ENCODE measurements at places on chromosomes 5 and 9.

DNA sequence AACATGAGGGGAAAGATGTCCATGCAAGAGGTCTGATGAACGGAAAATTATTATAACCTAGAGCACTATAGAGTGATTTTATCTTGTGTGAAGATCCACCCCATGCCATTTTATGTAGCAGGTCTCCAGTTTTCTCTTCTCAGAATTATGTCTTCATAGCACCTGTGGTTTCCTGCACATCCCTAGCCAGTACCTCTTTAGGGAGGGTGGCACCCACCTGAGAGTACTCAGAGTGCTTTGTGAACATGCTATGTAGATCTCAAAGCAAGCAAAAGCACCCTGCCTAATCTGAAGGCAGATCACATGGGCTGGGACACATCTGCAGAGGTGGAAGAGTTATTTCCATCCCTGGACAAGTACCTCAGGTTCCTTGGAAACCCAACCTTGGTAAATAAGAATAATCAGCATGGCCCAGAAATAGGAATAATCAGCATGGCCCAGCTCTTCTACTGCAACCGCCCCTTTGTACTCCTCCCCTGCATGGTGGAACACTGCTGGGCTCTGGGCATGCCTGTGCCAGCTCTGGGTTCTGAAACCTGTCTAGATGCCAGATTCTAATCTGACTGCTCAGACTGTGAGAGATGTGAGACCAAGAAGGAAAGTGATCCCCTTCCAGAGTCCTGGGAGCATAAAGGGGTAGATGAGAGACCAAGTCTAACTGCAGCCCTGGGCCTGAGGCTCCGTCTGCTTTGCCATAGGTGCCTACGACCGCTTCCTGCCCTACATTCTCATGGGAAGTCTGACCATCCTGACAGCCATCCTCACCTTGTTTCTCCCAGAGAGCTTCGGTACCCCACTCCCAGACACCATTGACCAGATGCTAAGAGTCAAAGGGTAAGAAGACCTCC is 23.7 kb downstream of the SLC22A5 start:
- DNase-seq, result no peak

DNA sequence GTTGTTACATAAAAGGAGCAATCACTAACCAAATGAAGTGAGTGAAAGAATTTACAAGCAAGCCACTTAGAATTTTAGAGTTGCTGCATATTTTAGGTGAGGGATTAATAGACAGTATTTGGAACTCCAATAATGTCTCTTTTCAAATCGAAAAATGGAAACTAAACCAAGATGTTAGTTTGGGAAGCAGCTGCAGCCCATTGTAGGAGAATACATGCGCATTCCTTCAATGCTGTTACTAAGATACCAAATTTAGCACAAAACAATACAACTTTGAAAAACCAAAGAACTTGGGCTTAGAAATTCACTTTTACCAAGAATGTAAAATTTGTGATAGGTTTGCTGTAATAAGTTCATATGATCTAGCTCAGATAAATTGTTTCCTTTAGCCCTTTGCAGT is 411.8 kb upstream of the CDH6 start:
- DNase-seq, result no peak

- DNase-seq, result no peak
Observed at GRCh38 chr9:5388026-5388819, 48.5 kb upstream of the RLN1 start.

GRCh38 chr5:133205204-133205603 is 153.4 kb downstream of the HSPA4 start:
- DNase-seq, result no peak

DNA sequence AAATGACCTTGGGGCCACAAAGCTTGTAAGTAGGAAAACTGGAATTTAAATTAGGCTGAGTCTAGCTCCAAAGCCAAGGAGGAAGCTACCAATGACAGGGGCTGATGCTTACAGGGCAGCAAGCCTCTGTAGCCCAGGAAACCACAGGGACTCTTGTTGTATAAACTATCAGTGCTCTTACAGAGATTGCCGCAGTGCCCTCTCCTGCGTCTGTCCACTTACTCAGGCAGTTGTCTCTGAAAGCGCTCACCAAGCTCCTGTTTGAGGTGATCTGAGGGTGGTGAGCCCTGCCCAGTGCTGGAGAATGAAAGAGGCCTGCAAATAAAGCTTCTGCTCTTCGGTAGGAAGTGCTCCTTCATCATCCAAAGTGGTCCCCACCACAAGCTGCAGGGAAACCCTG is 498.8 kb downstream of the ARHGEF28 start:
- DNase-seq, result no peak

- DNase-seq, result no peak
Observed at GRCh38 chr9:123866497-123866896, 63.4 kb downstream of the DENND1A start.

DNA sequence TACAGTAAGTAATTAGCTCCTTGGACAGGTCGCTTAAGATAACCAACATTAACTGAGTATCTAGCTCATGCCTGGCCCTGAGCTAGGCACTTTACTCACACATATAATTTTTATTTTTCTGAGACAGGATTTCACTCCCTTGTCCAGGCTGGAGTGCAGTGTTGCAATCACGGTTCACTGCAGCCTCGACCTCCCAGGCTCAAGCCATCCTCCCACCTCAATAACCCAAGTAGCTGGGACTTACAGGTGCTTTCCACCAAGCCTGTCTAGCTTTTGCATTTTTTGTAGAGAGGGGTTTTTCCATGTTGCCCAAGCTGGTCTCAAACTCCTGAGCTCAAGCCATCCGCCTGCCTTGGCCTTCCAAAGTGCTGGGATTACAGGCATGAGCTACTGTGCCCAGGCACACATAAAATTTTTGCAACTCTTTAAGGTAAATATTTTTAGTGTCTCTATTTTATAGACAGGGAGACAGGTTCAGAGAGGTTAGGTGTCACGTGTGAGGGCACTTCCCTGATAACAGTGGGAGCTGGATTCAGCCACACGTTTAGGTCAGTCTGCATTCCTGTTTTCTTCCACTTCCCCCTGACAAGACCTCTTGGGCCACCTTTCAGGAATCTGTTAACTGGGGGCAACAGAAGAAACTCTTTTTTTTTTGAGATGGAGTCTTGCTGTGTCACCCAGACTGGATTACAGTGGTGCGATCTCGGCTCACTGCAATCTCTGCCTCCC is 18.2 kb downstream of the HBEGF start:
- no peak for DNase-seq

GRCh38 chr9:121690316-121690715 is 38.9 kb downstream of the DAB2IP start:
- DNase-seq, result no peak

- no peak for DNase-seq
Observed at GRCh38 chr5:109691996-109692395, 2.3 kb downstream of the MAN2A1 start.

GRCh38 chr5:31941151-31941755 is 232.9 kb downstream of the GOLPH3 start:
- DNase-seq, result no peak

- no peak for DNase-seq
Observed at GRCh38 chr9:133538851-133539833, 4.6 kb downstream of the ADAMTSL2 start.

DNA sequence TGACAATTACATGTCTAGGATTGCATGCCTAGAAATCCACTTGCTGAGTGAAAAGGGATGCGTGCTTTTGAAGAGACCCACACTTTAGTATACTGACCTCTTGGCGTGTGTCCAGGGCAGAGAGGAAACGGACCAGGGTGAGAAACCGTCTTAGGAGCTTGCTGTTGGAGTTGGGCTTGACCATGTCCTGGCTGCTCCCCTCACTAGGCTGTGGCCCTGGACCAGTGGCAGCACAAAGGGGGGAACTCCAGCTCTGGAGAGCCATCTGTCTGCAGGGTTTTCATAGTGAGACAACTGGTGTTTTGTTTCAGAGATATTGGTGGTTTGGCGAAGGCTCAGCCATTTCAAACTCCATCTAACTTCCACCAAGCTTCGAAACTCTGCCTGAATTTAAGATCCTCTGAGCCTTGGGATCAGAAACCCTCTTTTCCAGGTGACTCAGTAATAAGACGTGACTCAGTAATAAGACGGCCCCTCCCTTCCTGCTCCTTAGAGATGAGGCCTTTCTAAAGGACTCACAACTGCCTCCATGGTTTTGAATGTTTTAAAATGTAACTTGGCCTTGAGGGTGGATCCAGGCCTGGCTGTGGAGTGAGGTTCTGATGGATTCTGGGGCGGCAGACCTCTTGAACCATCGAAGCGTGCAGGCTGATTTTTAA is 165.8 kb downstream of the MELK start:
- no peak for DNase-seq

DNA sequence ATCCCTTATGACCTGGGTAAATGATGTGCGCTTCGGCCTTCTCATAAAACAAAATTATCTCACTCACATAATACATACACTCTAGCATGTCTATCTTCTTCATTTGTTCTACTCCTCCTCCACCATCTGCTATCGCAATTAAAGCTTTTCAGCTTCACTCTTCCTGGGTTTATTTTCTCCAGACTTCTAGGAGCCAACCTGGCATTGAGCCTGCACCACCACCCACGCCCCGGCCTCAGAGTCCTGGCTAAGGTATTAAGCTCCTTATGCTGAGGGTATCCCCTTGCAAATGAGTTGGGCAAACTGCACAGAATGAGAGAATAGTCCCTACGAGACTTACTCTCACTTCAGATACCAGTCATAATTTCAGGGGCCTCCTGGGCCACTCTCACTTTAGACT is 236.1 kb upstream of the CDH12 start:
- no peak for DNase-seq

- DNase-seq, result peak; percentile 58
Observed at GRCh38 chr9:36949466-36949865, 84.6 kb downstream of the PAX5 start.

GRCh38 chr5:134638760-134639201 is 6.2 kb upstream of the SAR1B start:
- no peak for DNase-seq

- DNase-seq, result no peak
Observed at GRCh38 chr5:172800088-172800551, 29.1 kb upstream of the DUSP1 start.

- no peak for DNase-seq
Observed at GRCh38 chr5:14165375-14166106, 22.4 kb downstream of the TRIO start.

DNA sequence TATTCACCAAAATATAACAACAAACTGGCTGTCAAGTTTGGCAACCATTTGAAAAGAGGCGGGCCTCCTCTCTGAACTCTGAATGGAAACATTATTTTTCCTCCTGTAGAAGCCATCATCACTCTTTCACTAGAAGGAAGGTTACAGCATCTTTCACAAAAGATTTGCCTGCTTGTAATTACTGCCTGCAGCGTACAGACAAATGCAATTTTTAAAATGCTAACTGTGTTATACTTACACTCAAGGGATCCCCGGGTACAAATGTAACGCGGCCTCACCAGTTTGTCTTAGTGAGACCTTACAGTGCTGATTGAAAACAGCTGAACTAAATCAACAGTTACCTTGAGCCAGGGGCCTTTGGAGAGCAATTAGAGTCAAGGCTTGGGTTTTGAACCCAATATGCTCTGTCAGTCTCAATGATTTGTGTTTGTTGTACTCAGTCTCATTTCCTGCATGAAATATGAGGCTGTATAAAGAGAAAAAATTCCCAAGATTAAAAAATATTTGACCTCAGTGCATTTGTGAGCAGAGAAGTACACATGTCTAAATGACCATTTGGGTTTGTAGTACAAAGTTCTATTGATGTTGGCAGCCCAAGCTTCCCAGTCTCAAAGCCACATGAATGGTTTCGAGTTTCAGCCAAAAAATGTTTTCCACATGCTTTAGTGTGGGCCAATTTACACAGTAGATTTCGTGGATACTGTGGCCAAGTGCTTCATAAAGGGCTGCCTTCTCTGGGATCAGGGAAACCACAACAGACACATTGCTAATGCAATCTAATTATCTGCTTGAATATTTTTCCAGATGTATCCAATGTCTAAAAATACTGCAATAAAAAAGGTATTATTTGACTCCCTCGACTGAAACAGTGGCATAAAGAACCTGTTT is 500.0 kb downstream of the SPATA31D1 start:
- DNase-seq, result no peak

DNA sequence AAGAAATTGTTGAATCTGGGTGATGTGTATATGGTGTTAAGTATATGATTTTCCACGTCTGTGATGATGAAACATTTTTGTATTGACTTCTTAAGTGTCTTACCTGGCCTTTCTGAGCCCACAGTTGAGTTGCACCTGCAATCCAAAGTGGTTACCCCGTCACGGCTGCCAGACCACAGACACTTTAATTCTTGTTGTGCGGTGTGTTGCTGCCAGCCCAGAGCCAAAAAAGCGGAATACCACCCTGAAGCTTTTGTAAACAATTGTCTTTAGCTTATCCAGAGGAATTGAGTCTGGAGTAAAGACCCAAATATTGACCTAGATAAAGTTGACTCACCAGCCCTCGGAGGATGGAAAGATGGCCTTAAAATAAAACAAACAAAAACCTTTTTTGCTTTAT is 35.1 kb downstream of the MTAP start:
- no peak for DNase-seq

GRCh38 chr5:112917453-112917995 is 4.5 kb downstream of the REEP5 start:
- no peak for DNase-seq

GRCh38 chr5:151459680-151460324 is 12.4 kb downstream of the SLC36A1 start:
- no peak for DNase-seq

- no peak for DNase-seq
Observed at GRCh38 chr5:142613271-142613671, 72.6 kb downstream of the FGF1 start.

DNA sequence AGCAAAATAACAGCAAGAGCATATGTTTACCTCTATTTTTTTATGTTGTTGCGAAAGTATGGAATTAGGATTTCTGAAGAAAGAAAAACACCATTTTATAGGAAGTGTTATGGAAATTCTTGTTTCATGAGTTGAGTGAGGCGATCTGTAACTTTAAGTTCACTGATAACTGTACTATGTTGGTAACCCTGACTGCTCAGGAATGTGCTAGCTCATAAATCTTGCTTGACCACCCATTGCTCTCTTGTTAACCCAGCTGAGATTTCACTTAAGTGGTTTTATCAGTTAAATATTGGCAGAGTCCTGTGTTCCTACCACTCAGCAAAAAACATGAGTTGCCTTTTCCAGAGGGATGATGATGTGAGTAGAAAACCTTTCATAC is 91.1 kb upstream of the STARD4 start:
- no peak for DNase-seq

DNA sequence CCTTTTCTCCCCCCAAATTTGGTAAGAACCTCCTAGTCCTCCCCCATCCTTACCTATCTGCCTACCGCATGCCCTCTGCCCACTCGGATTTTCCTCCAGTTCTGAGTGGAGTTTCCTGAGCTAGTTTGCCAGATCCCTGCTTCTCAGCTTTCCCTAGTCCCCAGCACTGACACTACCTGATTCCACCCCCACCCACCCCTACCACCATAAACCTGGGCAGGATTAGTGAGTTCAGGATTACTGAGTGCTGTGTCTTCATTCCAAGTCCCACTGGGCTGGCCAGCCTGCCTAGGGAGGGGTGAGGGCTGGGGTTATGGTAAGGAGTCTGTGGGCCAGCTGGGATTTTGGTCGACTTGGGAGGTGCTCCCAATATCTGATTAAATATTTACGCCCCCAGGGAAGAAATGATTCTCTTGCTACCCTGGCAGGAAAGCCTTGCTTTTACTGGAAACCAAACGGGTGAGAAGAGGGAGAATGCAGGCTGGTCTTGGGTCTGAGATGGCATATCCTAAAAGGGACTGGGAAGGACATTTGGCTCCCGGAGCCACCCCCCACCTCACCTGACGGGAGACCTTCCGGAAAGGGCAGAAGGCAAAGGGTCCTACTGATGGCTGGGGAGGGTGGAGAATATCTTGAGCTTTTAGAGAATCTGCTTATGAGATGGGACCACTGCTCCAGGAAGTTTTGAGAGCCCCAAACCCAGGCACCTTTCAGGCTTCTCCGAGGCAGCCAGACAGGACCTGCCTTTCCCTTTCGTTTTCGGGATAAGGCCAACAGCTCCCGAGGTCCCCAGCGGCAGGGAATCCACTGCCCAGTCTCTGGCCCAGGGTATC is 3.7 kb downstream of the PITX1 start:
- no peak for DNase-seq
